Stimulated activated CD8-positive, alpha-beta memory T cell treated with anti-CD3 and anti-CD28 coated beads, Interleukin-4, amount 100 ng/mL, for 4 hours (primary cell): ENCODE measurements at places on chromosomes 7 and 10.

DNA sequence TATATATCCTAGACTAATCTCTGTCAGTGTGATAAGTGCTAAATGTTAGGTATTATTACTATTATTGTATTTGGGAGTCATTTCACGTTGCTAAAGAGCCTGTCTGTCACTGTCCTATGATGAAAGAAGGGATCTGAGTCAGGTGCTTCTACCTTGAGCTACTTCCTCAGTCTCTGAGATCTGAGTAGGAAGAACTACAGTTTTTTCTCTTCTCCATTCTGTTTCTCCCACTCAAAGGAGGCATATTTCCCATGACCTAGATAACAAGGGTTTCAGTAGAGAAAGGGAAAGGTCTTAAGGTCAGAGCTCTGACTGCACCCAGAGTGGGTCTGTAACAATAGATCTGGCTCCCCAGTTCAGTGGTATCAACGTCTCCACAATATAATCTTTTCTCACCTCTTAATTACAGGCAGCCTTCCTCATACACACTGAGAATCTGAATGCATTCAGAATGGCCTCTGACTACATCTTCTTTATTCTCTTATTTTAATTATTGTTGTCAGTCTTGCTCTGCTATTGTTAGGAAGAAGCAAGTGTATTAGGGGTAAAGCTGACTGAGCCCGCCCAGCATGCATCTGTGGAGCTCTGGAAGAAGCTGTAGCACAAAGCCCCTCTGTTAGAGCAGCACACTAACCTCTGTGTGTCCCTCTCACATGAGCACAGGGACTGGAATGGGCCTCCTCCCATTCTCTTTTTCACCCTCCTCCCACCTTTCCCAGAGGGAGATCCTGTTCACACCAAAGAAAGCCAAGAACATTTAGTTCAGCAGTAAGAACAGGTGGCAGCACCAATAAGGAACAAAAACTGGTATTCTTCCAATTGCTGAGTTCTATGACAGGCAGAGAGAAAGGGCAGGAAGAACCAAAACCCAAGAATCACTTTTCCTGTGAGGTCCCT is 38.1 kb downstream of the USP54 start:
- no peak for DNase-seq

DNA sequence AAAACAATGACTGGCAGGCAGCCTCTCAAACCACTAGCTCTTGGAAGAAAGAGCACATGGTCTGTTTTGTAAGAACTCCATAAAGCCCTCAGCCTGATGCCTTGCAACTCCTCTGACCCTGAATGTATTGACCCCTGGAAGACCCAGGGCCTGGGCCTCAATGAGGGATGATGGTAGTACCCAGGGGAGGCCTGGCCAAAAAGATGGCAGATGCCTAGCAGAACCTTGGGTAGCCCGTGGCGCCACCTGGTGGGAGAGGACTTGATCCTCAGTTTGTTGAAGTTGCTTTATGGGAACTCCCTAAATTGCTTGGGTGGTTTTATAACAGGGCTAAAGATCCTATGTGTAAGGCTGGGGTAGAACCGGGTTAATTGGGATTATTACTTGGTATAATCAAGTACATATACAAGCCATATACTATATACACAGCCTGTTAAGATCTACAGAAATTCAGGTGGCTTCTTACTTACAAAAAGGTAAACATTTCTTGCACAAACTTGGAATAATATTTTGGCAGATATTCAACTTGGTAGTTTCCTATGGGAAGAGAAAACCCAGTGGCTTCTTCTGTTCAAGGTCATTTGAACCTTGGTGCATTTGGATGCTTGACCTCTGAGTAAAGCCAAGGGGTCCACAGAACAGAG is 95.8 kb upstream of the CACUL1 start:
- peak; percentile 18 for DNase-seq

- no peak for DNase-seq
These were observed 10.4 kb downstream of the BLVRA start for GRCh38 chr7:43768887-43769272.

GRCh38 chr7:1054438-1054837 is 10.1 kb downstream of the GPR146 start:
- no peak for DNase-seq

- DNase-seq, result no peak
These were observed 2.0 kb downstream of the UTF1 start for GRCh38 chr10:133231946-133232574.

- no peak for DNase-seq
These were observed 14.7 kb downstream of the PWWP2B start for GRCh38 chr10:132411561-132412253.

- DNase-seq, result no peak
These were observed 31.0 kb downstream of the MKI67 start for GRCh38 chr10:128095027-128095752.

- no peak for DNase-seq
These were observed 221.4 kb downstream of the GATA3 start for GRCh38 chr10:8275911-8276310.

DNA sequence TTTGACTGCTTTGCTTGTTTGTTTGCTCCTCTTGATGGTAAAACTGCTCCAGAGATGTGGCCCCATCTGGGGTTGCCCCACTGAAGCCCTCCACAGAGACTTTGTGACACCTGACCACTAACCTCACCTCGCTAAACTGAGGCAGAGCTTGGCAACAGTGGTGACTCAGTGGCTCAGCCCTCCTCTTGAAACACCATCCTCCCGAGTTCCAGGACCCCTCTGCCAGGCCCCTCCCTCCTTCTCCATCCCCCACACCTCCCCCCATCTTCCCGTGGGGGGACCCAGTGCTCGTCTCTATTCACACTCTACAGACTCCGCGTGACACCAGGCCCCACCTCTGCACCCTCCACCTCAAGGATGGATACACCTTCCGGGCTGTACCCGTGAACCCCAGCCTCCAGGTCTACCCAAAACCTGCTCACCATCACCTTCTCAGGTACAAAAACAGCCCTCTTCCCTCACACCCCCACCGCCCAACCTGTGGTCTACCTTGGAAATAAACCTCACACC is 19.0 kb upstream of the RET start:
- no peak for DNase-seq

- no peak for DNase-seq
These were observed 6.3 kb downstream of the MYOF start for GRCh38 chr10:93475871-93476270.

GRCh38 chr7:131564640-131565039 is 8.2 kb upstream of the PODXL start:
- no peak for DNase-seq

- no peak for DNase-seq
These were observed 335.3 kb downstream of the ABCA13 start for GRCh38 chr7:48506569-48506968.

GRCh38 chr10:97888641-97889262 is 39.1 kb downstream of the GOLGA7B start:
- DNase-seq, result no peak

GRCh38 chr10:66246177-66246576 is 679.7 kb upstream of the LRRTM3 start:
- no peak for DNase-seq

- DNase-seq, result peak; percentile 28
These were observed 147.6 kb downstream of the ARID5B start for GRCh38 chr10:62048919-62049623.

GRCh38 chr10:61612009-61612408 is 50.7 kb upstream of the CABCOCO1 start:
- no peak for DNase-seq

DNA sequence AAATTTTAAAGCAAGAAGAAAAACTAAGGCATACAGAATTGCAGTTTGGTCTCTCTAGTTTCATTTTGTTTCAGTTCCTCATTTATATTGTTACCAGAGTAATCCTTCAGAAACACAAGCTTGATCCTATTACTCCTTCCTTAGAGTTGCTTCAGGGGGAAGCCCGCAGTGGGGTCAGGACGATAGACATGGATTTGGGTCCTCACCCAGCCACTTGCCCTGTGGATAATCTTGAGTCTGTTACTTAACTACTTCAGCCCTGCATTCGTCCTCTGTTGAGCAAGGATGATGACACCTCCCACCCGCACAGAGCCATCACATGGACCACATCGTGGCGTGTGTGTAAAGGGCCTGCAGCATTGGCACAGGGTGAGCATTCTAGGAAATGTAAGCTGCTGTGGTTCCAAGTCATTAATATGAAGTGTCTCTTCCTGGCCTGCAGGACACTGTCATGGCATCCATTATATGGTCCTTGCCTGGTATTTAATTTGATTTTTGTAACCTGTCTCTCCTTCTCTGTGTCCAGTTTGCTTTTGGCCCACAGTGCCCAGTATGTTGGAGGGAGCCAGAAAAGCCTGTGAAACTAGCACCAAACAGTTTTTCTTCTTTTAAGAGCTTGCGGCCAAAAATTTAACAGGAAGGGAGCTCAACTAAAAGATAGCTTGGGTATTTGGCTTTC is 111.2 kb downstream of the EEPD1 start:
- DNase-seq, result no peak

GRCh38 chr7:81676813-81677212 is 93.0 kb downstream of the HGF start:
- no peak for DNase-seq

DNA sequence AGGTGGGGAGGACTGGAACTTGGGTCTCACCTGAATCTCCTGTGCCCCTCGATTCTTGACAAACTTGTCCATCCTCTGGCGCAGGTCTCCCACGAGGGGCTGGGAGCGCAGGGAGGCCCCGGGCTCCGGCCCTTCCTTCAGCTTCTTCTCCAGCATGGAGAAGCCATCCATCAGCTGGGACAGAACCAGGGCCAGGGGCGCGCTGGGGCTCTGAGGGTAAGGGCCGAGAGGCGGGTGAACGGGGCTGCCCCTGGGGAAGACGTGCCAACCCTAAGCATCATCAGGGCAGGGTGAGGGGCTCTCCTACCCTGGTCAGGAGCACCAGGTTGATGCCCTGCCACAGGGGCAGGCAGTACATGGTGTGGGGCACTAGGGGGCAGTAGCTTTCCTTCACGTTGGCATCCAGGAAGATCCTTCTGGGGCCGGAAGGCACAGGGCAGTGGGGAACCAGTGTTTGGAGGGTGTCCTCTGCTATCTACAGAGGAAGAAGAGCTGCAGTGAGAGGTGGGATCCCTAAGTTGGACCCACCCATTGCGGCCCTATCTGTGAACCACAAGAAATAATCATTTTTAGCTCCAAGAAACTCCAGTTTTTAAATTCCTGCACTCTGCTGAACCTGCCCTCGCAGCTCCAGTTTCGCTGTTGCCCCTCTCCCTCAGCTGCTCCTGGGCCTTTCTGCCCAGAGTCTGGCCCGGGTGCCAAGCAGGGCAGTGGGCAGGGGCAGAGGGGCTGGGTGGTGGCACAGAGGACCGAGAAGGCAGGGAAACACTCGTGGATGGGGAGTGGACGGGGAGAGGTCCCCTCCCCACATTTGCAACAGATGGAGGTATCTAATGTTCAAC is 10.8 kb upstream of the PYROXD2 start:
- no peak for DNase-seq

DNA sequence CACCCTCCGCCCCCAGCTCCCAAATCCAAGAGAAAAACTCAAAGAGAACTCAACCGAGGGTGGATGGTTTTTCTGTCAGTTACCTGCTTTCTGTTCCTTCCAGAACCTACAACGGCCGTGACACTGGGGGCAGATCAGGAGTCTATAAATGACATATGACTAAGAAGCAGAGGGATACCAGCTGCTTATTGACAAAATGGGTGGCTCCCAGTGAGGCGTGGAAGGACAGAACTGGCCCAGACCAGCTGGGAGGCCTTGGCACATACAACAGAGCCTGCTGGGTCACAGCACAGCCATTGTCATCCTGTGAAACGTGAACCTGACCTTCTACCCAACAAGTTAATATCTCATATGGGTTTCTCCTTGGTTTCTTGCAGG is 84.3 kb upstream of the ADRB1 start:
- no peak for DNase-seq

GRCh38 chr10:89526358-89526757 is 9.0 kb downstream of the SLC16A12 start:
- DNase-seq, result no peak

DNA sequence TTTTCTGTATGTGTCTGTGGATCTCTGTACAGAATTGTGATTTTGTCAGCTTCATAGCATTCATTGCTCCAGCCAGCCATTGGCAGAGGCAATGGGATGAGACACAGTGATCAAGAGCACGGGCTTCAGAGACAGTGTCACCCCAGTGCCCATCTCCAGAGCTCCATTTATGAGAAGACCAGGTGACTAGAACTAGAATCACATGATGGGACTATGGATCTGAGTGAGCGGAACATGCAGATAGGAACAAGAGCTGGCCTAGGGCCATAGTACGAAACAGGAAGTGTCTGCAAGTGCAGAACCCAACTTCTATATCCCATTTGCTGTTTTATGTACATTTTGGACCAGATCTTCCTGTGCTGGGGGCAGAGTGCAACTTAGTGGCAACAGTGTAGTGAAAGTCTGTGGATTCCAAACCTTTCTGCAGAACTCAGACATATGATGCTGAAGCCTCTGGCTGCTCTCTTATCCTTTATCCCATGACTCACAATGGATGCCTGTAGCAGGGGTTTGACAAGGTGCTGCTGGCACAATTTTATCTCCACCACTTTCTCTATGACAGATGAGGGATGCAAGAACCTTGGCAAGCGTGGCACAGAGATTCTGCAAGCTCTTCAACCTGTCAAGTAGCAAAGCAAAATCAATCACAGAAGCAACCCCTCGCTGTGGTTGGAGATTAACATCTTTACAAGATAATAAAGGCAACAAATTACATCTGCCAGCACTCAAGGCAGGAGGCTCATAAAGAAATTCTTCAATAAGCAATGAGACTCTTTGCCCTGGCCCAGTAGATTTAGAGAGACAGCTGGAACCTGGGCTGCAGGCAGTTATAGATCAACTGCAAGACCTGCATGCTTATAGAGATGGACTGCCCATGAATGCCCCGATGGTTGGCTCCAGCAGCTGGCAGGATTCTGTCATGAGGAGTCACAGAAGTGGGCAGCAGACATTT is 681.3 kb downstream of the TNS3 start:
- DNase-seq, result no peak

DNA sequence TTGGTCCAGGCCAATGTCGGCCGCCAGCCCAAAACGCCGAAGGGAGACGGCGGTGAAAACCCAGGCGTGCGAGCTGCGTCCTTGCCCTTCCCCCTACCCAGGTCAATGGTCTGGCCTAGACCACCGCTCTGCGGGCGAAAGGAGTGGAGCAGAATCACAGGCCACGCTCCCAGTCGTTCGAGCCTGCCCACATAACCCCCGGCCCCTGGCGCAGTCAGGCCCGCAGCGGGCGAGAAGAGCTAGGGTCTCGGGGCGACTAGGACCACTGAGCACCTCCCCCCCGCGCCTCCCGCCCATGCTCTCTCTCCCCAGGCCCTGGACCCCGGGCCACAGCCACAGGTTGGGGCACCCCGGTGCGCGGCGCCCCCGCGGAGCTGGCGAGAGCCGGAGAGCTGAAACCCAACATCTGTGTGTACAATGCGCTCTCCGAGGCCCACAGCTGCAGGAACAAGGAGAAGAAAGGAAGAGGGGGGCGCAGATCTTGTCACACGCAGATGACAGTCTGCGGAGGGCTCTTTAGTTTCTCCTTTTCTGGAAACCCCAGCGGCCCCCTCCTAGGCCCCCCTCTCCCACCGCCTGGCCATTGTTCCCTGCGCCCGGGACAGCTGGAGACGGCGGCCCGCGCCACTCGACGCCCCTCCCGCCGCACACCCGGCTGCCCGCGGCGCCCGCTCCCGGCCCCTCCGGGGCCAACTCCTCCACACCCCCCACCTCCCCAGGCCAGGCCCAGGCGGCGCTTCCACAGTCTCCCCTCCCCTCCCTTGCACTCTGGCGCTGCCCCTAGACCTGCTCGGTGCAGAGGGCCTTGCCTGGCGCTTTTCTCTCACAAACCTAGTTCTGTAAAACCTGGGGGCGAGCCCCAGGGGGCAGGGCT is 355.0 kb downstream of the DNAJB6 start:
- no peak for DNase-seq

- no peak for DNase-seq
These were observed 27.1 kb downstream of the NMT2 start for GRCh38 chr10:15141136-15142054.
